Melanocyte of skin (primary cell): ENCODE measurements at places on chromosomes 2 and 18. TPM values are rescaled to one million over a fixed set of nuclear protein-coding genes. Genes with fewer than 3 reads are reported as not detected.

Gene KIDINS220
- 68.8 and 106 TPM in 2 replicates for total RNA-seq

Gene MC4R
- 0.67 and 0.77 TPM in 2 replicates for total RNA-seq

Gene CFAP65
- total RNA-seq, result under 0.01 TPM in 1 of 2 replicates, not detected in the other

Gene DPYSL5
- not detected in 2 replicates for total RNA-seq
